ENCODE measurements at places on chromosomes 5 and 9.
A peak's percentile ranks its signal among the peaks of the same experiment; 100 is the strongest.

- DNase-seq, result no peak
Measured at GRCh38 chr5:1014781-1015221, 6.2 kb downstream of the NKD2 start.

DNA sequence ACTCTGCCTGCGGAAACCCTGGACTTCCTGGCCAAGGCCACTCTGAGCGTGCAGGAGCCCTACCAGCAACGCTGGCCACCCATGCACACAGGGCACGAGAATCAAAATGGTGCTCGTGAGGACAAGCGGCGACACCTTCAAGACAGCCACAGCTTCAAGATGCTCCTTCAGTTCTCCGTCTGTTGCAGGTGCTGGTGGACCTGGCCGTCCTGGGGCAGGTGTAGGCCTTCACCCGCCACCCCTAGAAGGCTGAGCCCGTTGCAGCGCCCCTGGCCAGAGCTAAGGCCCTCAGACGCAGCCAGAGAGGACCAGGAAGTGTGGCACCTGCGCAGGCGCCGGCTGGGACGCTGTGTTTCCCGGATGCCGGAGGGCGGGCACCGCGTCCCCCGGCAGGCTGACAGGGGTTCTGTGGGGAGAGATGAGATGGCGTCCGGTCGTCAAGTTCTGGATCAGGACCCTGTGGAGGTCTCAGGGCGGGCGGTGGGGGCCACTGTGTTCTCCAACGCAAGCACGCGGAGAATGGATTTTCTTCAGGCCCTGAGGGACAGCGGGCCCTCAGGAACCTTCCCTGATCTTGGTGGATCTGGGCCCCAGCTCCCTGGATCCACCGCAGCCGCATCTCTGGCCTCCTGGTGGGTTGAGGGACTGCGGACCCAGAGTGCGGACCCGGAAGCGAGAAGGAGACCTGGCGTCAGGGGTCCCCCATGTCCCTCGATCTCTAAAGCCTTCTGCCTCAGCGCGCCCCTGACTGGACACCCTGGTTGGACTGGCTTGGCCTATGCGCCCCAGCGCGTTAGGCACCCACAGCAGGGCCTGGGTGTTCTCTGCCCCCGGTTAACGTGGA is 1770.8 kb upstream of the CDH9 start:
- DNase-seq, result no peak

DNA sequence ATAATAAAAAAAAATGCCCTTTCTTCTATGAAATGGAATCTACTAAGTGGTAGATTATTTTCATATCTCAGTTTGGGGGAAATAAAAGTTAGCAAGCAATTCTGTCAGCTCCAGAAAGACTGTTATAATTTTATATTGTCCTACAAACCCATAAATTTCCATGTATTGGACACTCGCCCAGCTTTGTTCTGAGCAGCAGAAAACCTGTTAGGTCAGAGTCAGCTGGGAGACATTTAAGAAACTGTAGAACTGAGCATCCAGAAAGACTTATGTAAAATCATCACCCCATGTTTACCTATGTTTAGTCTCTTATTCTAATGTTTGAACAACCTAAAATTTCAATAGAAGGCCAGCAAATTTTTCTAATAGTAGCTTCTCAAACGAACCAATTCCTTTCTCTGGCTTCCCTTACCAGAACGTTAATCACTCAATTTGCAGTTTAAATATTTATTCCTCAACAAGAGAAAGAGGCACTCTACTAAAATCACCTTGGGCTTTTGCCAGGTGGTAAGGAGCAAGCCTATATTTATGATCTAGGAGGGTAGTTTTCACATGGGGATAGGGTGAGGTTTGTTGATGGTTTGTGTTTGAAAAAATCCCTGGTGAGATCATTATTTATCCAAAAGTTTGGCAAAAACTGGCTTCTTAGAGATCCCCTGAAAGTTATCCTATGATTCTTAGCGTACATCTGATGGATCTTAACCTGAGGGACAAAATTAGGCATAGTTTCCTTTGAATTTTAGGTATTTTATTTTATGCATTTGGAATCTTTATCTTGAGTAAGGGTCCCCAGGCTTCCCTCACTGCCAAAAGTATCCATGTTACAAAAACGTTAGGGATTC is 34.4 kb downstream of the MACROH2A1 start:
- no peak for DNase-seq

- no peak for DNase-seq
Measured at GRCh38 chr9:22065431-22066200, 56.5 kb upstream of the CDKN2B start.

- DNase-seq, result no peak
Measured at GRCh38 chr5:161713042-161713441, 27.5 kb downstream of the GABRA6 start.

- DNase-seq, result no peak
Measured at GRCh38 chr5:56377573-56377972, 144.4 kb upstream of the ANKRD55 start.

GRCh38 chr9:125455132-125455531 is 193.5 kb downstream of the GAPVD1 start:
- DNase-seq, result no peak

- DNase-seq, result peak; percentile 84
Measured at GRCh38 chr9:21688108-21689102, 114.0 kb upstream of the MTAP start.

DNA sequence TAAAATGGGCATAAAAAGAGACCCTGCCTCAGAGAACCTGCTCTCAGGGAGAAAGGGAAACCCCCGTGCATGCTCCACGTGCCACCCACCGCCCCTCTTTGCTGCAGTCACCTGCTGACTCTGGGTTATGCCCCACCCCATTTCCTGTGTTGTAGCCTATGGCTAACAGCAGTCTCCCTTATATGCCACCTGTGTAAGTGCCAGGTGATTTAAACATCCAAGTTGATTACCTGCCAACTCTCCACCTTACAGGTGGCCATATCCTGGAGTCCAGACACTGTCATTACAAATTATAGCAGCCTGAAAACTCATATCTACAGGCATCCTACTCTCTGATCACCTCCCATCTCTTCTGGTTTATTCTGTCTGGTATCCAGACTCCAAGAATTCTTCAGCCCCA is 242.6 kb downstream of the HSPA4 start:
- DNase-seq, result no peak

DNA sequence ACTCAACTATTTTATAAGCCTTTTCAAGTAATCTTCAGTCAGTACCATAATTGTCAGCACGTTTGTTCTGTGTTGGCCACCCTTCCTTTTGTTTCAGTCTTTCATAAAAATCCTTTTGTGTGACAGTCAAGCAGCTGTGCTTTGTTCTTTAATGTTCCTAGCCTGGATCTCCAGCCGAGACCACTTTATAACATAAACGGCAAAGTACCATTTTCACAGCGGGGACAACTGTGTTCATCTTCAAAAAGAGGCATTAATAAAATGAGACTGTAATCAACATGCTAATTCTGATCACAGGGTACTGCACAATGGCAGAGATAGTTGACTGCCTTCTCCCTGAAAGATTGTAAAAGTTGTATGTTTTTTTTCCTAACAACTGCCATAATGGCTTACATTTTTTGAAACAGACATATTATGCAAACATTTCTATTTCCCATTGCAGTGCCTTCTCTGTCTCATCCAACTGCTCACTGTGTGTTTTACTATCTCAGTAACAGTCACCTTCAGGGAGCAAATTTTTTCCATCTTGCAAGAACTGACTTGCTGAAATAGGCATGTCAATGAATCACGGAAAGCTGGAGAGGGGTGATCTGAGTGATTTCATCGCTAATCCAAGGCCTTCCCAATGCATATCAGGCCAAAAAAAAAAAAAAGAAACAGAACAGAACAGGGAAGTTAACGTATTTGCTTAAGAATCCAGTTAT is 828.5 kb upstream of the DMAC1 start:
- no peak for DNase-seq

GRCh38 chr9:129757045-129757444 is 4.2 kb upstream of the PTGES start:
- DNase-seq, result no peak

DNA sequence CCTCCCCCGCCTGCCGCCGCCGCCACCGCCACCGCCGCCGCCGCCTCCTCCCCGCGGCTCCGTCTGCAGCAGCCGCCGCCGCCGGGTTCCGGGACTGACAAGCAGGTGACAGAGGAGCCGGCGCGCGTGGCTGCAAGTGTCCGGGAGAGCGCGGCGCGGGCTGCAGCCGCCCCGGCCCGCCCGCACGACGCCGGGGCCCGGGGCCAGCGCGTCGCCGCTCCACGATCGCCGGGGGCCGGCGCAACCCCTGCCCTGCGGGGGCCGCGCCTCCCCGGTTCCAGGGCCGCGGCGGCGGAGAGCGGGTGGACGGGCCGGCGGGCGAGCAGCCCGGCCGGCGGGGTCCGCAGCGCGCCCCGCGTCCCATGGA is 343 bp downstream of the LMX1B start:
- DNase-seq, result no peak

- DNase-seq, result no peak
Measured at GRCh38 chr5:53425687-53426511, 54.5 kb upstream of the FST start.

- DNase-seq, result no peak
Measured at GRCh38 chr9:91177661-91178280, 183.9 kb downstream of the AUH start.

Data from kidney capillary endothelial cell (primary cell).